ENCODE measurements at places on chromosomes 16 and 17. TPM values are rescaled to one million over a fixed set of nuclear protein-coding genes. Genes with fewer than 3 reads are reported as not detected.
A peak's percentile ranks its signal among the peaks of the same experiment; 100 is the strongest.

DNA sequence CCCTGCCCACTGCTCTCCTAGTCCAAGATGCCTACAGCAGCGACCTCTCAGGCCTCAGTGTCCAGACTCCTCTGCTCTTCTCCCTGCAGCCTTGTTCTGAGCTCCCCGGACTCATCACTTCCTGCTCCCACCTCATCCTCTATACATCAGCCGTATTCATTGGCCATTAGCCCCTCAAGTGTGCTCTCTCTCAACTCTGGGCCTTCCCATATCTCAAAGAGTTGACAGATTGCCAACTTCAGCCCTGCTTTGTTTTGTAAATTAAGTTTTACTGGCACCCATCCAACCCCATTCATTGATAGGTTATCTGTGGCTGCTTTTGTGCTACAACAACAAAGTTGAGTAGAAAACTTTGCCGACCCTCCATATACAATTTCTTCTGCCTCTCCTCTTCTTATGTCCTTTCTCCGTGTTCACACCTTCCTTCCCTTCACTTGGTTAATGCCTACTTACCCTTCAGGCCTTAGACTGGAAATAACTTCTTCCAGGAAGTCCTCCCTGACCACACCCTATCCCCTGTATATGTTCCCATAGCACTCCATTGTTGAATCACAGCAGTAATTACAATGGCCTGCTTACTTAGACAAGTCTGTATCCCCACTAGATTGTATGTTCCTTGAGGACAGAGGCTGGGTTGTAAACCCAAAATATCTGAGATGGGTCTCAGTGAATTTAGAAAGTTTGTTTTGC, 63.4 kb upstream of the TANC2 start:
- DNase-seq, result no peak

DNA sequence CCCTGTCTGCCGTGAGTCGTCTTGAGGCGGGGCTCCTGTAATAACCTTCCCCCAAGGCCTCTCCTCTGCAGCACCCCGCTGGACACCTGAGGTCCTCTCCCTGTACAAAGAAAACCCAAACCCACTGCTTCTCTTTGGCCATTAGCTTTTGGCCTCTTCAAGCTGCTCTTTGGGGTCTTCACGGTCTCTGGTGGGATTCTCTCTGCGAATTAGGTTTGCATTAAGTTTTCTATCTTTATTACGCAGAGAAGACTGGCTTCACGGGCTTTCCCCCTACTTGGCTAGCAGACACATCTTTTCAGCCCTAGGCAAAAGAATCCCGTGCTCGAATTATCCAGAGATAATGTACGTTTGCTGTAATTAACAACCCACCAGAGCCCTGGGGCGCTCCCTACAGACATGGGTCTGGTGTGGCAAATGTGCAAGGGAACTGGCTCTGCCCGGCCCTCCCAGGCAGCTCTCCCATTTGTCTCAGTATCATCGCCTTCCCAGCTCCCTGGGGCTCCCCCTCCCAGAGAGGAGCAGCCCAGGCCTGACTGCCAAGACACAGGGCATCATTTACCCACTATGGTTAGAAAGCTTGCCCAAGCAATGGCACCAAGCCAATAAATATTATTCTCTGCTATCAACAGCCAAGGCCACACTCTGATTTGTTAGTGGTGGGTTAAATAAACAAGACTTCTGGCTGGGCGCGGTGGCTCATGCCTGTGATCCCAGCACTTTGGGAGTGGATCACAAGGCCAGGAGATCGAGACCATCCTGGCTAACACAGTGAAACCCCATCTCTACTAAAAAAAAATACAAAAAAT, 24.7 kb upstream of the KLHDC4 start:
- peak; percentile 67 for DNase-seq

GRCh38 chr17:13593021-13593751, 8.5 kb downstream of the HS3ST3A1 start:
- no peak for DNase-seq

GRCh38 chr17:46942441-46943217, 19.7 kb downstream of the GOSR2 start:
- DNase-seq, result peak; percentile 76

DNA sequence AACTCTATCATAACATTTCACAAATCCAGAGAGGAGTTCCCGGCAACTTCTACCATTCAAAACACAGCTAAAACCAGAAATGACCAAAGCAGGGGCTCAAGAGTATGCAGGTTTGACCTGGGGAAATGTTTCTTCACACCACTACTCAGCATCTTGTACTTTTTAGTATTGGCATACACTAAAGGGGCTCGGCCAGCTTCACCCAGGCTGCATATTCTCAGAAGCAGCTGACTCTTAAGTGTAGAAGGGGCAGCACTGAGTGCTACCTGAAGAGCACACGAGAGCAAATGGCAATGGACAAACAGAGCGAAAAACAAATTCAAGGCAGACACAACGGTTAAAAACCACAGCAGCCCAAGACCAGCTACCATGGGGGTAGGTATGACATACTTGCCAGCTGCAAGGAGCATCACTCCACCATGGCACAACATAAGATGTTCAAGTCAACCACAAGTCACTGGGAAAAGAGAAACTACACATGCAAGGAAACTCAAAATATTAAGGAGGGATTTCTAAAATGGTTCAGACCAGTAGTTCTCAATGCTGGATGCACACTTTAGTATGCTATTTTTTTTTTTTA, 34.4 kb downstream of the N4BP1 start:
- DNase-seq, result no peak

DNA sequence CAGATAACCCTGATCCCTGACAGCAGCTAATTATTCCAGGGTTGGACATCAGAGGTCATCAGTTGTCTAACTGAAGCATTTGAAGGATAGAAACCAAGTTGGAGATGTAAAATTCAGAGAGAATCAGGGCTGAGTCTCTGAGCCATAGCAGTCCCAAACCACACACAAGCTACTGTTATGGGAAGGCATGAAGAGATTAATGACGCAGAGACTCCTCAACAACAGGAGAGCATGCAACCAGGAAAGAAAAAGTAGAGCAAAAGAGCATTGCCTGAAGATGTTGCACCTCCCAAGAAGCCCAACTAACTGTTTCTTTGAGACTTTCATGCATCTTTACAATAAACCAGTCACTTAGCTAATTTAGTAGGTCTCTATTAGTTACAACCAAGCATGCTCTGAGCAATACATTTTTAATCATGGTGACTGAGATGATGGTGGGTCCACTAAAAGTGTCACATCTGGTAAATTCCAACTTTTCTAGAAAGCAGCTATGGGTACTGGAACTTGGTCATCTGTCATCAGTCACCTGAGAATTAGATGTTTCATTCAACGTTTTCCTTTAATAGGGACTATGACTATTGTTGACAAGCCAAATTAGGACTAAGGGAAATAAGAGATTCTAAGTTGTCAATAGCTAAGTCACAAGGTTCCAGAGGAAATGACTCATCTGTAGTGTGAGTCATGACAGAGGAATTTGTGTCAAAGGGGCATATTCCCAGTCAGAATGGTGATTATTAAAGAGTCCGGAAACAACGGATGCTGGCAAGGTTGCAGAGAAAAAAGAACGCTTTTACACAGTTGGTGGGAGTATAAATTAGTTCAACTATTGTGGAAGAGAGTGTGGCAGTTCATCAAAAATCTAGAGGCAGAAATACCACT, 239.8 kb downstream of the CHD9NB start:
- DNase-seq, result no peak

DNA sequence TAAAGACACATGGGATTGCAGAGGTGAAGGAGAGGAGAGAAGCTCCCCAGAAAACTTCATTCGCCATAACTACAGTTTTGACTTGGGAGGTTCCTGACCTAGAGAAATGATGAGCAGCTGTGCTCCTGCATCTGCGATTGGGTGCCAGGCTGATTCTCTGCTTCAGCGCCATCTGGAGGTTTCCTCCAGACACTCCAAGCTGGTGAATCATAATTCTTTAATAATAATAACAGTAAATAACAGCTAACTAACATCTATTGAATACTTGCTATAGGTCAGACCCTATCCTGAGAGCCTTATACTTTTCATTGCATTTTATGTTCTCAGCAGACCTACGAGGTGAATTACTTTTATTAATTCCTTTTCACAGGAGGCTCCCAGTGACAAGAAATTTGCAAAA, 575.8 kb downstream of the TOX3 start:
- DNase-seq, result no peak

GRCh38 chr17:68141050-68141449, 105.5 kb downstream of the KPNA2 start:
- no peak for DNase-seq

DNA sequence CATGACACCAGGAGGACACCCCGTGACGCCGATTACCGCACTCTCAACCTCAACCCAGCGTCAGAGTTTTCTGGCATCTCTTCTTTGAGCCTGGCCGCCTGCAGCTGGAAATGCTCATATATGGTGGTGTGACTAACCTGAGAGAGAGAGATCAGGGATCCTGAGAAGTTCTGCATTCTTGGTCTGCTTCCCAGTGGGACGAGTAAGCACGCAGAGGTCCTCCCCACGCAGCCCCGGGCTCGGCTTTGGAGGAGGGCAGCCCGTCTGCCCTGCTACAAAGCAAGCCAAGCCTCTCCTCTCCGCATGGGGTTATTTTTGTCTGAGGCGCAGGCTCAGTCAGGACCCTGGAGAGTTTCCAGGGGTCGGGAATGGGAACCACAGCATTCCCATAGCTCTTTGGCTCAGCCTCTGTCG, 16.5 kb downstream of the CRISPLD2 start:
- DNase-seq, result peak; percentile 38

Gene BBS2
- 34.2 TPM for total RNA-seq

Gene OR3A2
- not detected for total RNA-seq

Gene ARL16
- 30.5 TPM for total RNA-seq

Gene RNF112
- 4.0 TPM for total RNA-seq
